ENCODE measurements at places on chromosomes 5 and 9. TPM values are rescaled to one million over a fixed set of nuclear protein-coding genes. Genes with fewer than 3 reads are reported as not detected.

The TEK gene
- not detected for total RNA-seq

The BOD1 gene
- total RNA-seq = 24.8 TPM

The HOMER1 gene
- total RNA-seq = 16.7 TPM

The MED22 gene
- 52.8 TPM for total RNA-seq

The NOXA1 gene
- total RNA-seq = 0.46 TPM

The IFNA13 gene
- total RNA-seq = not detected

The PTCD2 gene
- 11.6 TPM for total RNA-seq

The BSPRY gene
- 0.87 TPM for total RNA-seq

The HACD4 gene
- 1.2 TPM for total RNA-seq

The ZFP2 gene
- total RNA-seq = 0.15 TPM

The NUTM2F gene
- not detected for total RNA-seq

The HK3 gene
- total RNA-seq = 0.61 TPM

The SGCD gene
- total RNA-seq = 0.03 TPM

The RNF183 gene
- not detected for total RNA-seq

The GLRA1 gene
- total RNA-seq = not detected

The FOXD4L6 gene
- total RNA-seq = not detected

The C5orf58 gene
- total RNA-seq = not detected
